Gastrocnemius medialis (tissue), 4 donors: ENCODE measurements at places on chromosomes 7 and 10. TPM values are rescaled to one million over a fixed set of nuclear protein-coding genes. Genes with fewer than 3 reads are reported as not detected.

The CYP2C18 gene
- total RNA-seq = not detected

The MACROH2A2 gene
- 0.53 TPM for total RNA-seq

The UCMA gene
- not detected for total RNA-seq

The PLXDC2 gene
- total RNA-seq = 14.8 TPM

The OR2A12 gene
- not detected for total RNA-seq

The KIFBP gene
- 41.3 TPM for total RNA-seq

The CBLL1 gene
- total RNA-seq = 43.7 TPM

DNA sequence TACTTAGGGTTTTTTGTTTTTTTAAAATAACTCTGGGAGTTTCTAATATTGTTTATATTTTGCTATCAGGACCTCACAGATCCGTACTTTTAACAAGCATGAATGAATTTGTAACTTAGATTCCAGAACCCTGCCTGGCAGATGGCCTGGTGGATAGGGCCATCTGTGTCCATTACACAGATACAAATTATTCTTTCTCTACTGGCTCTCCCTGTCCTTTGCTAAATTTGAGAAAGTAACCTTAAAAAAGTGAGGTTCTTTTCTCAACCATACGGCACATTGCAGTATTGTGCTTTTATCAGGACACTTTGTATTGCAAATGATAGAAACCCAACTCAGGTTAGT lies 26.6 kb downstream of the LCOR start:
- no peak overlapping the region for H3K4me3 ChIP-seq
- no peak for DNase-seq
- peak overlapping the region; percentile 46 for H3K27ac ChIP-seq
- no peaks in the 10 kb centered on the region for H3K36me3 ChIP-seq
- no peaks in the 10 kb centered on the region for H3K27me3 ChIP-seq
- H3K4me1 ChIP-seq = peaks cover 38% of the 10 kb centered on the region

- H3K36me3 ChIP-seq = no peaks in the 10 kb centered on the region
- no peaks in the 10 kb centered on the region for H3K4me1 ChIP-seq
- H3K27ac ChIP-seq = no peak overlapping the region
- H3K4me3 ChIP-seq = no peak overlapping the region
Measured at GRCh38 chr10:17547060-17547459, 70.1 kb downstream of the HACD1 start.

DNA sequence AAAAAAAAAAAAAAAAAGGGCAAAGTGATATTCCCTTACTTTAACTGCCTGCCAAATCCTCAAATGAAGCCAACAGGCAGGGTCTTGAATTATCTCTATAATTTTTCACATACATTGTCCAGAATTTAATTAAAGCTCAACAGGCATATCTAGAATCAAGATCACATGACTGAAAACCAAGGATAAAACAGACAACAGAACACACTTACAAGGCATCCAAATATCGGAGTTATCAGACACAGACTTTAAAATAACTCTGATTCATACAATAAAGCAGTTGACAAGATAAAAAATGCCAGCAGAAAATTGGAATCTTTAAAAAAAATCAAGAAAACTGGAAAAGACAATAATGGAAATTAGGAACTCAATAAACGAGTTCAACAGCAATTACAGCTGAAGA lies 10.7 kb downstream of the CYTH3 start:
- no peak for DNase-seq
- H3K27ac ChIP-seq = no peak overlapping the region
- no peak overlapping the region for H3K4me3 ChIP-seq
- H3K27me3 ChIP-seq = no peaks in the 10 kb centered on the region
- no peaks in the 10 kb centered on the region for H3K36me3 ChIP-seq
- H3K4me1 ChIP-seq = peaks cover 33% of the 10 kb centered on the region

- H3K4me1 ChIP-seq = peaks cover 3% of the 10 kb centered on the region
- no peaks in the 10 kb centered on the region for H3K27me3 ChIP-seq
Measured at GRCh38 chr10:58299580-58299979, 30.6 kb downstream of the CISD1 start.

- H3K4me3 ChIP-seq = no peak overlapping the region
- H3K4me1 ChIP-seq = peaks cover 11% of the 10 kb centered on the region
- H3K27ac ChIP-seq = no peak overlapping the region
- no peak for DNase-seq
- no peaks in the 10 kb centered on the region for H3K36me3 ChIP-seq
- H3K27me3 ChIP-seq = no peaks in the 10 kb centered on the region
Measured at GRCh38 chr10:17747883-17748550, 4.0 kb upstream of the TMEM236 start.

DNA sequence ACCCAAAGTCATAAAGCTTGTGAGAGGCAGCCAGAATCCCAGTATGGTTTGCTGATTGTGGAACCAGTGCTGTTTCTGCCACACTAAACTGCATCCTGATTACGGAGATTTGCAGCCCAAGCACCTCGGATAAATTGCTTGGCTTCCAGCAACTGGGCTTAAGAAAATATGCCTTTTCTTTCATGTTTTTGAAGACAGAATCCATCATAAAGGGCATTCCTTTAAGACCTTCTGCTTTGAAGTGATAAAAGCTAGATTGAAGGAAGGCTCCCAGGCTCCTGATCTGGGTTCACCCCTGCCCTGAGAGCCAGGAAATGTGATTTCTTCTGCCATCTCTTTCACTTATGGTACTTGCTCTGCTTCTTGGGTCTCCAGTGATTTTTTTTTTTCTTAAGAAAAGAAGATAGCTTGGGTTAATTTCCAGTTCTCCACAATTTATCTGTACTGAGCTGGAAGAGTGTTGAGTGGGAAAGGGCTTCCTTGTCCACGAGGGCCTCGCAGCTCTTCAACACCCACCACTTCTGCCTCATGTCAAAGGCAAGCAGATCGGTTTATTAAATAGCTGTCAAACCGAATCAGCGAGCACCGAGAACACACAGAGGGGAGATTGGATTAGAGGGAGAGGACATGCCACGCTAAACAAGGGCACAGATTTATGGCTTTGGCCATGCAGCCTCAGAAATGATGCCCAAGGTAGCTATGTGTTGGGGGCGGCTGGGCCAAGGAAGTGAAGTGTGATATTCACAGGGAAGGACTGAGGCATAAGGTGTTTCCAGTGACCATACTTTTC lies 94.9 kb upstream of the TBX20 start:
- H3K4me1 ChIP-seq = no peaks in the 10 kb centered on the region
- no peak overlapping the region for H3K4me3 ChIP-seq
- no peaks in the 10 kb centered on the region for H3K36me3 ChIP-seq
- H3K27ac ChIP-seq = no peak overlapping the region
- no peaks in the 10 kb centered on the region for H3K27me3 ChIP-seq

GRCh38 chr10:104026762-104027161 lies 58.9 kb downstream of the COL17A1 start:
- no peak for DNase-seq
- no peak overlapping the region for H3K4me3 ChIP-seq
- no peaks in the 10 kb centered on the region for H3K36me3 ChIP-seq
- no peaks in the 10 kb centered on the region for H3K27me3 ChIP-seq
- peaks cover 11% of the 10 kb centered on the region for H3K4me1 ChIP-seq
- no peak overlapping the region for H3K27ac ChIP-seq

- no peak overlapping the region for H3K4me3 ChIP-seq
- peaks cover 12% of the 10 kb centered on the region for H3K4me1 ChIP-seq
- no peaks in the 10 kb centered on the region for H3K27me3 ChIP-seq
- H3K27ac ChIP-seq = no peak overlapping the region
- H3K36me3 ChIP-seq = no peaks in the 10 kb centered on the region
Measured at GRCh38 chr7:90723233-90723632, 127.1 kb downstream of the CDK14 start.
